ENCODE measurements at places on chromosomes 13 and 19.

DNA sequence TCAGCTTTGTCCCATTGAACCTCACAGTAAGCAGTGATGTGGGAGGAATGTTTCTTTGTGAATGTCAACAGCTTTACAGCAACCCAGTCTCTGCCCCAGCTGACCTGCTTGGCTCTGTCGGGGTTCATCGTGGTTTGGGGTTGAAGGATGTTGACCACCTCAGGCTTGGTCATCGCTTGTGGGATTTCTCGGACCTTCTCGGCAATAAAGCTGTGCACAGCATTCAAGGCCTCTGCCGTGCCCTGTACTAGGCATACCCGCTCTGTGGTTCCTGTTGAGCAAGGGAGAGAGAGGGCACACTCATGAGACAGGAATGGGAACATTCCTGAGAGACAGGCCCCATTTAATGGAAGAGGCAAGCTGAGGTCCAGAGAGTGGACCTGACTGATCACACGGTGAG is 20.0 kb downstream of the NOVA2 start:
- no peak for DNase-seq

- DNase-seq, result no peak
Measured at GRCh38 chr19:43842007-43842406, 14.9 kb downstream of the ZNF283 start.

- no peak for DNase-seq
Measured at GRCh38 chr13:26458196-26458749, 99.2 kb upstream of the WASF3 start.

DNA sequence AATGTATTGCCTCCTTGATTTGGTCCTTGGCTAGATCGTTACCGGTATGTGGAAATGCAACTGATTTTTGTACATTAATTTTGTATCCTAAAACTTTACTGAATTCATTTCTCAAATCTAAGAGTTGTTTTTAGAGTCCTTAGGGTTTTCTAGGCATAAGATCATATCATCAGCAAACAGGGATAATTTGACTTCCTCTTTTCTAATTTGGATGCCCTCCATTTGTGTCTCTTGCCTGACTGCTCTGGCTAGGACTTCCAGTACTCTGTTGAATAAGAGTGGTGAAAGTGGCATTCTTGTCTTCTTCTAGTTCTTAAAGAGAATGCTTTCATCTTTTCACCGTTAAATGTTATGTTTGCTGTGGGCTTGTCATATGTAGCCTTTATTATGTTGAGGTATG is 12.0 kb upstream of the CYP2A13 start:
- DNase-seq, result no peak

- no peak for DNase-seq
Measured at GRCh38 chr19:38020311-38020710, 113.3 kb downstream of the SIPA1L3 start.

DNA sequence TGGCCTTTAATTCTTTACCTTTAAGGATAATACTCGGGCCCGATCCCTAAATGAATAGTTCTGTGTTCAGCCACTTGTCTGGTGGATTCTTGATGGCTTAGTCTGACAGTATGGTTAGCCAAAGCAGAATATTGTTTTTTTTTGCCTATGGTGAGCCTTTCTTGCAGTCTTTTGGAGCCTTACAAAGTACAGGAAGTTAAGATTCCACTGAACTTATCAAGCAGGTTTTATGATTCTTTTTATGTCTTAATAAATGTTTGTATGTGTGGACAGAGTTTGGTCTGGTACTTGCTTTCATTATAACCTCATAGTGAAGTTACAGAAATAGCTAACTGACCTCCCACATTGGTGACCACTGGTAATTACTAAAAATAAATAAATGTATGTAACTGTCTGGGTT is 17.1 kb downstream of the PCCA start:
- peak; percentile 98 for DNase-seq

GRCh38 chr13:113146750-113147149 is 11.7 kb upstream of the PROZ start:
- no peak for DNase-seq

- peak; percentile 73 for DNase-seq
Measured at GRCh38 chr19:4717191-4717965, 6.3 kb downstream of the DPP9 start.
